H4 (cell line): ENCODE measurements at places on chromosomes 2 and 18. TPM values are rescaled to one million over a fixed set of nuclear protein-coding genes. Genes with fewer than 3 reads are reported as not detected.

DNA sequence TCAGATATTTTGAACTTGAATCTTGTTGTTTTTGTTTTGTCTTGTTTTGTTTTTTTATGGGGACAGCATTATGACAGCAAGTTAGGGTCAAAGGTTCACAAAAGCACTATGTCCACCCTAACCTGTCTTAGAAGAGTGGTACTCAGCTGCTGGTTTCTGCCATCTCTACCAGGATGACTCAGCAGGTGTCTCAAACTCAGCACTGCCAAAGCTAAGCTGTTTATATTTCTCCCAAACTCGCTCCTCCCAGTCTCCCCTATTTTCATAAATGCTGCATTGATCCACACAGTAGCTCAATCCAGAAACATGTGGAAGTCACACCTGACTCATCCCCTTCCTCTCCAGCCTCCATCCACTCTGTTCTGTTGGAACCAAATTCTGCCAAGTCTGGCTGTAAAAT, 134.9 kb downstream of the ZBTB7C start:
- no peak for DNase-seq

DNA sequence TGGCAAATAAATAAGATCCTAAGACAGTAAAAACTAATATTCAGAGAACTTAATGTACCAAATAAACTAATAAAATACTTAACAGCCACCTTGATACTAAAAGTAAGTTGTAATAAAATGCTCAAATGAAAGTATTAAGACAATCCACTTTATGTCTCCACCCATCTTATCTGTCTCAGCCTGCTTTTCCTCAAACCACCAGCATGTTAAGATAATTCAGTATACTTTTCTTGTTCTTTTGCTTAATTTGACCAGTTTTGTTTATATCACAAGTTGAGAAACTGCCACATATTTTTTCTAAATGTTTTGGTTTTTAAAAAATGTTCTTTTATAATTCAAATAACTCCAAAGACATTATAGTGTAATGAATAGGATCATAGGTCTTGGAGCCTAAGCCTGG, 142.0 kb downstream of the MBD5 start:
- no peak for DNase-seq

GRCh38 chr2:20744366-20745335, 77.7 kb downstream of the GDF7 start:
- no peak for DNase-seq

DNA sequence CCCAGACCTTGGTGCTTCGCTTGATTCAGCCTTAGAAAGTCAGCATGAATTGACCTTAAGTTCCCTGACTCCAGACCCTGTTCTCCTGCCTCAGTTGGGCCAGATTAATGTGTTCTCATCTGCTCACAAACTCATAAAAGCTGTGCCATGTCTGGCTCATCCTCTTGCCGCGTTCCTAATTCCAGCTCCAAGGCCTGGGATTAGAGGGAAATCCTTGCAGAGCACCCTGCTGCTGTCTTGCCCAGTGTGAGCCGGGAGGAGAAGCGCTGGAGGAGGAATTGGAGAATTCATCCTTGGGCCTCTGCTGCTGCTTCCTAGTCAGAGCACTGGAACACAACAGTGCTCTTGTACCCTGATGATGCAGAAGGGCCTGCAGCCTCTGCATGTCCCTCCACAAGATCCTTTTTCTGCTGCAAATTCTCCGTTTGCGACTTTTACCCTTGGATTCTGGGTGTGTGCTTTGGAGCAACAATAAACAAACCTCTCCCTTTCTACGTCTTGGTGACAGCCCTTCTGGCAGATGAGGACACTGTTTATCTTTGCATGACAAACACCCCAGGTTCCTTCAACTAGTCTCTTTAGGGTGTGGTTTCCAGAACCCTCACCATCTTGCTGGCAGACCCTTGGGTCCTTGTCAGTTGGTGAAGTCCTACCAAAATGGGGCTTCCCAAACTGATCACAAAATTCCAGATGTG, 46.9 kb upstream of the CNGA3 start:
- no peak for DNase-seq

Gene AQP4
- 0.39 TPM in 1 of 2 replicates, not detected in the other for total RNA-seq

DNA sequence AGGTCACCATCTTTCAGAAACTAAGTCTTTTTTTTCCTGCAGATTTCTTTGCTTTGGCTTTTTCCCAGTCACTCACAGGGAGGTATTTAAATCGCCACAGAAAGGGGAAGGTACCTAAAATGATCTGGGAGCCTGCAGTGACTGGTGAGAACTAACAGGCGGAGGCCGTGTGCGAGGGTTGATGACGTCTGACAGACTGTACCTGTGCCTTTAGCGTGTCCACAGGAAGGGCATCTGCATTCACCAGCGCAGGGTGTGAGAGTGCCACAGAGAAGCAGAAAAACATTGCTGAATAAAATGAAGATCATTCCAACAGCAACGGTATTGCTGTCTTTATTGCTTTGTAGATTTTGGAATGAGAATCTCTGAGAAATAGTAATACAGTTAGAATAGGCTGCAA, 5.7 kb downstream of the CTDP1 start:
- DNase-seq: no peak
